A549 treated with CpdA at 1 μM for 4 hours (cell line): ENCODE measurements at places on chromosomes 4 and X. TPM values are rescaled to one million over a fixed set of nuclear protein-coding genes. Genes with fewer than 3 reads are reported as not detected.

The CT45A3 gene
- total RNA-seq: 0.24 to 0.32 TPM in 2 of 5 replicates, not detected in the others

The HS3ST1 gene
- 0.12 to 1.1 TPM (median 0.16 TPM) in 5 replicates for total RNA-seq

The HEPH gene
- not detected in 5 replicates for total RNA-seq

The COX7B2 gene
- total RNA-seq: not detected in 5 replicates

The FBXL5 gene
- 26.5 to 35.1 TPM (median 30.8 TPM) in 5 replicates for total RNA-seq

The FAM156B gene
- 8.7 to 17.5 TPM (median 12.3 TPM) in 5 replicates for total RNA-seq

The MAP9 gene
- total RNA-seq: 5.0 to 6.6 TPM (median 6.3 TPM) in 5 replicates

The RS1 gene
- not detected in 5 replicates for total RNA-seq
